ENCODE measurements at places on chromosomes 4 and X.

- DNase-seq, result no peak
Observed at GRCh38 chr4:156615066-156615531, 356.5 kb downstream of the PDGFC start.

DNA sequence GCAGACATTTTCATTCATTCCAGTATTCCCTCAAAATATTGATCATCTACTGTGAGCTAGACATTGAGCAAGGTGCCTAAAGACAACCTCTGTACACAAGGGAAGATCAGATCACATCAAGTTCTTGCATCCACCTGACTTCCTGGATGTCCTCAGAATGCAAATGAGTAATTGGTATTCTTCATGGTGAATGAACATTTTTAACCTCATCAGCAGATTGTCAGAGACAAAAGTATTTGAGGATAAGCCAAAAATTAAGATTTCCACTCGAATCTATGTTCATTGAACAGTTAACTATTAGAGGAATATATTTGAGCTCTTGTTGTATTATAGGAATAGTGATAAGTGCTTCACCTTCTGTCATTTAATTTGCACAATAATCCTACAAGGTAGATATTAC is 1.3 kb downstream of the SMARCAD1 start:
- DNase-seq, result no peak

- no peak for DNase-seq
Observed at GRCh38 chr4:186216465-186217024, 10.8 kb upstream of the KLKB1 start.

- DNase-seq, result no peak
Observed at GRCh38 chr4:52991472-52991871, 129.4 kb downstream of the RASL11B start.

DNA sequence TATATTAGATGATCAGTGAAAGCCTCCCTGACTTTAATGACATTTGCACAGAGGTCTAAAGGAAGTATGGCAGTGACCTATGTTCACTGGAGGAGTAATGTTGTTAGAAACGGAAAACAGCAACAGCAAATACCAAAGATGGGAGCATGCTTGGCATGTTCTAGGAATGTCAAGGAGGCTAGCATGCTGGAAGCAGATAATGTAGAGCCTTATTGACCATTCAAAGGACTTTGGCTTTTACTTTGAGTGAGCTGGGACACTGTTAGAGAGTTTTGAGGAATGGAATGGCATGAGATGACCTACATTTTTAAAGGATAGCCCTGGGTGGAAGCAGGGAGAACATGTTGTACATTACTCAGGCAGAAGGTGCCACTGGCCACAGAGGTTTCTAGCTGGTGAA is 6.0 kb downstream of the RPA4 start:
- DNase-seq, result no peak
